Endodermal cell (in vitro differentiated cells): ENCODE measurements at places on chromosomes 13 and 19.

DNA sequence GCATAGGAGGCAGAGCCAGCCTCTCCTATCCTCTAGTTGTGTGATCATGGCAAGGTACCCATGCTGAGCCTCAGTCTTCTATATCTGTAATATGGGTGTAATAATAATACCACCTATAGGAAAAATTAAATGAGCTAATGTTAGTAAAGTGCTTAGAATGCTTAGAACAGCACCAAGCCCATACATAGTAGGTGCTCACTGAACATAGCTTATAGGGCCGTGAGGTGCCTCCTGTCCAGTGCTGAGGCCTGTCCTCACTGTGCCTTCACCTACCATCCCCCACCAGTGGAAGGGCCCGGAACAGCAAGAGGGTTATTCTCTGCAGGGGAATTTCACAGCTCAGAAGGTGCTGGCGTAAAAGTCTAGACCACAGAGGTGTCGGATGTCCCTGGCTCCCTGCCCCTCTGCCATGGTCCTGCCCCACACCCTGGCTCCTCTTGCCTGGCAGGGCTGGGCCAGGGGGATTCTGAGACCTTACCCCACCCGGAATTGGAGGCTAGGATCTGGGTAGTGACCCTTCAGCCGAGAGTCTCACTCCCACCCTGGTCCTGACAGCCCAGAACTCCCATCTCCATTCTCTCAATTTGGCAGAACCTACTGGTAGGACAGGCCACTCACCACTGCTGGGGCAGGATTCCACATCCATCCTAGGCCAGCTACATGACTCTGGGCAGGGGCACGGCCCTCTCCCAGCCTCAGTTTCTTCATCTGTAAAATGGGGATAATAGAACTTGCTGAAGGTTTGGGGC, 2.2 kb upstream of the SCN1B start:
- peak; percentile 68 for DNase-seq

GRCh38 chr13:98520674-98521449, 56.0 kb downstream of the STK24 start:
- DNase-seq: no peak

DNA sequence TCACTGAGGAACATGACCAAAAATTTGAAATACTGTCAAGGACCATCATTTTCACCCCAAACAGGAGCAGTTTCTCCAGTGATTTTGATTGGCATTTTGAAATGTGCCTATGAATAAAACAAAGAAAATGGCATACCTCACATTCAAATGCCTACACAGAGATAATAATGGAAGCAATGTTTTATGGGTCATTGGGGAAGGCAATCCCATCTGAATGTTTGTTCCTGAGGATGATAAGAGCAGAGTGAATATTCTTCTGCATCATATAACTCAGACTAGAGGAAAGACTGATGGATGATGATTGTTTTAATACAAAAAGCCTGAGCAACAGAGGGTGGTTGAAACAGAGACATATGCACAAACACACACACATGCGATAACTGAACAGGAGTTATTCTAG, 2749.9 kb downstream of the PCDH9 start:
- DNase-seq: no peak

DNA sequence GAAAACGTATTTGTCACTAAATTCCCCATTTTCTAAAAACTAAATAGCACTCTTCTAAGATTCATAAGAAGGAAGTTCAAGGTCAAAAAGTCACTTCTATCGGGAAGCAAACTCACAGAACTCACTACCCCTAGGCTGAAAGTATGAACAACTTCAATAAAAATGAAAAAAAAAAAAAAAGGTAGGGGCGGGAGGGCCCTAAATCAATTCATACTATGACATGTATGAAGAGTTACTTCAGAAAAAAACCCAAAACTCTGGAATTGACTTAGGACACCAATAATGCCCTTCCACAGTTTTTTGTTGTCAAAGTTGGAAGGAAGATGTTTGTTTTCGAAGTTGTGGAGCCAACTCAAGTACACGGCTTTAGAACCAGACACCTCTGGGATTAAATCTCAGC, 1.1 kb downstream of the SUCLA2 start:
- DNase-seq: no peak

DNA sequence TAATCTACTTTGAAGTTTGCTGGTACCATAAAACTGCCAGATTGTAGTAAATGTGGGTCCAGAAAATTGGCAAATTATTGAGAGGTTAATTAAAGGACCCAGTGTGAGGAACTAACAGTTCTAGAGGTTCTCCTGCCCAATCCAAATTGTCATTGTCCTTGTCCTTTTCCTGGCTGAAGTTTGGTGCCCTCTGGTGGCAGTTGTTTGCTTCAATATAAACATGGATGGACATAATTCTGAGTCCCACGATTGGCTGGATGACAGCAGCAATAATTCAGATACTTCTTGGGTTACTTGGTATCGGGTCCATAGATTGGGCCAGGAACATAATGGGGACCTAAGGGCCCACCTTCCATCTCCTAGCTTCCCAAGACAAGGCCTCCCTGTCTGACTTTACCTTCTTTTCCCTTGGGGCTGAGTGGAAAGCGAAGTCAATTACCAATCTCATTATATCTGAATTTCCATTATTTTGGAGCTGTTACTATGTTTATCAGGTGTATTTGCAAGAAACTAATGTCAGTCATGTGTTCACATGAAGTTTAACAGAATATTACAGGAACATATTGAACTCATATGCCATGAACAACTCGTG, 33.8 kb upstream of the GARRE1 start:
- peak; percentile 83 for DNase-seq

- peak; percentile 67 for DNase-seq
Measured at GRCh38 chr13:44576351-44577235, 463 bp upstream of the TSC22D1 start.

GRCh38 chr19:44690131-44690440, 8.9 kb upstream of the CEACAM16 start:
- no peak for DNase-seq

DNA sequence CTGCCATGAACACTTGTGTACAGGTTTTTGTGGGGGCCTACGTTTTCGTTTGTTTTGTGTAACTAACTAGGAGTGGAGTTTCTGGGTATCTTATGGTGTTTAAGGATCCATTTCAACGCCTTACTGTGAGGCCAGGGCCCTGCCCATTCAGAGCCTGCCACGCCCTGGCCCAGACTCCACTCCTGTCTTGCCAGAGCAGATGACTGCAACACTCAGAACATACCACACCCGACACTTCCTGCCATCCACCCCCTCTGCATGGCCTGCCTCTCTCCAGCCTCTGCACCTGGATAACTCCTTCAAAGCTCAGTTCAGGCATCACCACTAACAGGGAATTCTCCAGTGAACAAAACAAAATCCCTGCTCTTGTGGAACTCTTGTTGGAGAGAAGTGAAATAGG, 43.2 kb downstream of the RGCC start:
- DNase-seq: no peak

GRCh38 chr13:33341861-33342452, 56.4 kb upstream of the STARD13 start:
- no peak for DNase-seq

GRCh38 chr13:41389580-41389979, 67.8 kb upstream of the RGCC start:
- no peak for DNase-seq

GRCh38 chr19:33640773-33641172, 19.0 kb downstream of the CHST8 start:
- DNase-seq: peak; percentile 67

GRCh38 chr19:46776927-46777911, 11.2 kb downstream of the SLC1A5 start:
- peak; percentile 95 for DNase-seq

DNA sequence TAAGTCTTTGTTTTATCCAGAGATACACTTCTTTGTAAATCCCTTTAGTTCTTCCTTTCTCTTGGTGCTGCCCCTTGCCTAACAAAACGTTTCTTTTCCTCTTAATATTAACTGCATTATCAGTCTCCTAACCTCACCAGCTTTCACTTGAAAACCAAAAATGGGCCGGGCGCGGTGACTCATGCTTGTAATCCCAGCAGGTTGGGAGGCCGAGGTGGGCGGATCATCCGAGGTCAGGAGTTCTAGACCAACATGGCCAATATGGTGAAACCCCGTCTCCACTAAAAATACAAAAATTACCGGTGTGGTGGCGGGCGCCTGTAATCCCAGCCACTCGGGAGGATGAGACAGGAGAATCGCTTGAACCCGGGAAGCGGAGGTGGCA, 329.8 kb upstream of the MIR17HG start:
- peak; percentile 82 for DNase-seq

GRCh38 chr13:71214821-71215220, 652.2 kb downstream of the DACH1 start:
- no peak for DNase-seq

GRCh38 chr13:49184621-49185020, 35.5 kb upstream of the MLNR start:
- peak; percentile 91 for DNase-seq

DNA sequence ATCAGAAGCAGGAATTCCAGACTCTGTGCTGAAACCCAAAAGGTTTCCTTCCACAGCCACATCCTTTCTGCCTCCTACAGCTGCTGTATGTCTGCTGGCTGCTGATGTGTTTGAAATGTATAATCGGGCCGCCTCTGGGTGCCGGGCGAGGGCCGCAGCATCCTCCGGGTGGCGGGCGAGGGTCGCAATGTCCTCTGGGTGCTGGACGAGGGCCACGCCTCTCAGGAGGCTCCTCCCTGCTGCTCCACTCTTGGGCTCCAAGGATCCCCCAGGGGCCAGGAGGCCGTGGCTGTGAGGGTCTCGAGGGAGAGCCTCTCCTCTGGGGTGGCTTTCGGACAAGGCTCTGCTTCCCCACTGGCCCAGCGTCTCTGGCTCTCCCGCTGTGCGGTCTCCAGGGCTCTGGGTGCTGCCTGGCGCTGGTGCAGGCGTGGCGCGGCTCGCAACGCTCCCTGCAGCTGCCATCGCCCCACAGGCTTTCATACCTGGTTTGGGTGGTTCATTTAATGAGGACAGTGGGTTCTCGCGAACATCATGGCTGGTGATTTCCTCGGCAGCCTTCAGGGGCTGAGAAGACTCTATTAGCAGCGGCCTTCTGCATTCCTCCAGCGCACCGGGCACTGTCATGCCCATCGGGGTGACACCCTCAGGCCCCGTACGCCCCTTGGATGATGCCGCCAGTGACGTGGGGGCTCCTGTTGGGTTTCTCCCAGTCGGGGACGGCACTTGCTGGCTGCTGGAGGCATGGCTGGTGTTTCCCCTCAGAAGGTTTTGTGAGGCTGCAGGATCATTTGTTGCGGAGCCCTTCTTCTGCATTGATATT, 41.8 kb upstream of the GRTP1 start:
- DNase-seq: peak; percentile 50

GRCh38 chr13:82658811-82659210, 1223.5 kb downstream of the SLITRK1 start:
- no peak for DNase-seq
